ENCODE measurements at places on chromosomes 12 and 14.
A peak's percentile ranks its signal among the peaks of the same experiment; 100 is the strongest.

- DNase-seq, result no peak
These were observed 10.6 kb downstream of the PAPOLA start for GRCh38 chr14:96512602-96513397.

- no peak for DNase-seq
These were observed 30.6 kb upstream of the SDR39U1 start for GRCh38 chr14:24473211-24473610.

- no peak for DNase-seq
These were observed 19.2 kb upstream of the DYNC1H1 start for GRCh38 chr14:101945171-101945570.

DNA sequence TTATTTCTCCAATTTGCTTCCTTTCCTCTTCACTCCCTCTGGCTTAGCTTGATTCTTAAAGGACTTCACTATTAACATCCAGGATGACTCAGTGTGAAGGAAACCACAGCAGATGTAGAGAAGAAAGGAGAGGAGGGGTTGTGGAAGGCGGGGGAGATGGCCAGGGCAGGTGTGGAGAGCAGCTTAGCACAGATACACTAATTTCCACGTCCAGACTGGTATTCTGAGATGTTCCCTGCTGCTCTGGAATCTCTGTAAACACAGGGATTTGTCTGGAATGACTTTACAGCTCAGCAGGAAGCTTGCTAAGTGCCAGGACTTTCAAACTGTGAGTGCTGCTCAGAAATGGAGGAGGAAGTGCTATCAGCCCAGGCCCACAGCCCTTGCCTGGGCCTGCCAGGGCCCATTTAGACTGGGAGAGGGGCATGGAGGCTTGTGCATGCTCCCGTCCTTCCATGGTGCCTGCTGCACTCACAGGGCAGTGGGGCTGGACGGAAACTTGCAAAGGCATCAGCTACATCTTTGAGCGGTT lies 202.5 kb upstream of the DDHD1 start:
- DNase-seq, result no peak

DNA sequence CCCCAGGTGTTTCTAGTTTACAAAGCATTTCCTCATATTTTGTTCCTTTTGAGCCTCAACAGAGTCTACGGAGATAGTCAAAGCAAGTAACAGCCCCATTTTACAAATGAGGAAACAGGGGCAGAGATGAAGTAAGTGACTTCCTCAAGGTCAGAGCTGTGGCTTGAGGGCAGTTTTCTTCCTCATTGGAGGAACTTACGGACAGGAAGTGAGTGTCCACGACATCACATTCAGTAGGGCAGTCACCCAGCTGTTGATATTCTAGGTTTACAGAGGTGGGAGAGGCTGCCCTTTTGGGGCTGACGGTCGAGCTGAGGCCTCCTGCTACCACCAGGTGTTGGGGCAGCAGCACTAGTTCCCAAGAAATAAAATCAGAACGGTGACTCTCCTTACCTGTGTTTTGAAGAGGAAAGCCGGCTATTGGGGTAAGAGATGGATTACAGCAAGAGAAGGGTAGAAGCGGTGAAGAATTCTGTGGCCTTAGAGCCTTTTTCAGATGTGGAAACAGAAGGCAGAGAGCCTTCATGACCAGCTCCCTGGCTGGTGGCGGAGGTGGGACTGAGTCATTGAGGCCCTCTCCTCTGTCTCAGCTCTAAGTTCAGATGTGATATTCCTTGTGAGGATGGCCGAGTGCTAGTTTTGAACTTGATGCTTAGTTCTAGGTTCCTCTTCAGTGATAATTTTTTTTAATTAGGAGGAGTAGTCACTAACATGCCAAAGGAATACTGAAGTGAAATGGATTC lies 41.7 kb downstream of the SUSD6 start:
- DNase-seq, result no peak

GRCh38 chr12:41881891-41882805 lies 262.5 kb downstream of the GXYLT1 start:
- no peak for DNase-seq

DNA sequence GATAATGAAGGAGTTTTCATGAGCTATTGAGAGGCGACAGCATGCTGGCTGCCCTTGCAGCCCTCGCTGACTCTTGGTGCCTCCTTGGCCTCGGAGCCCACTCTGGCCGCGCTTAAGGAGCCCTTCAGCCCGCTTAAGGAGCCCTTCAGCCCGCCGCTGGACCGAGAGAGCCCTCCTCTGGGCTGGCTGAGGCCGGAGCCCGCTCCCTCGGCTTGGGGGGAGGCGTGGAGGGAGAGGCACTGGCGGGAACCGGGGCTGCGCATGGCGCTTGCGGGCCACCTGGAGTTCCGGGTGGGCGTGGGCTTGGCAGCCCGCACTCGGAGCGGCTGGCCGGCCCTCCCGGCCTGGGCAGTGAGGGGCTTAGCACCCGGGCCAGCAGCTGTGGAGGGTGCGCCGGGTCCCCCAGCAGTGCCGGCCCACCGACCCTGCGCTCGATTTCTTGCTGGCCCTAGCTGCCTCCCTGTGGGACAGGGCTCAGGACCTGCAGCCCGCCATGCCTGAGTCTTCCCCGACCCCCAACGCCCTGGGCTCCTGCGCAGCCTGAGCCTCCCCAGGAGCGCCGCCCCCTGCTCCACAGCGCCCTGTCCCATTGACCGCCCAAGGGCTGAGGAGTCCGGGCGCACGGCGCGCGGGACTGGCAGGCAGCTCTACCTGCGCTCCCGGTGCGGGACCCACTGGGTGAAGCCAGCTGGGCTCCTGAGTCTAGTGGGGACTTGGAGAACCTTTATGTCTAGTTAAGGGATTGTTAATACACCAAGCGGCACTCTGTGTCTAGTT lies 20.1 kb upstream of the PAWR start:
- DNase-seq, result no peak

DNA sequence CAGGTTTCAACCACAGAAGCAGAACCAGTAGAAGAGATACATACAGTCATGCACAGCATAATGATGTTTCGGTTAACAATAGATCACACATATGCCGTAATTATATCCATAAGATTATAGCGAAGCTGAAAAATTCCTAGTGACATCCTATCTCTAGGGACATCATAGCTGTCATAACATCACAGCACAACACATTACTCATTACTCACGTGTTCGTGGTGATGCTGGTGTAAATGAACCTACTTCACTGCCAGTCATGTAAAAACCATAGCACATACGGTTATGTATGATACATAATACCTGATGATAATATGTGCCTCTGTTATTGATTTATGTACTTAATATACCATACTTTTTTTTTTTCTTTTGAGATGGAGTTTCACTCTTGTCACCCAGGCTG lies 44.7 kb downstream of the KLRG1 start:
- DNase-seq, result no peak

GRCh38 chr12:111451649-111452129 lies 46.0 kb downstream of the SH2B3 start:
- no peak for DNase-seq

DNA sequence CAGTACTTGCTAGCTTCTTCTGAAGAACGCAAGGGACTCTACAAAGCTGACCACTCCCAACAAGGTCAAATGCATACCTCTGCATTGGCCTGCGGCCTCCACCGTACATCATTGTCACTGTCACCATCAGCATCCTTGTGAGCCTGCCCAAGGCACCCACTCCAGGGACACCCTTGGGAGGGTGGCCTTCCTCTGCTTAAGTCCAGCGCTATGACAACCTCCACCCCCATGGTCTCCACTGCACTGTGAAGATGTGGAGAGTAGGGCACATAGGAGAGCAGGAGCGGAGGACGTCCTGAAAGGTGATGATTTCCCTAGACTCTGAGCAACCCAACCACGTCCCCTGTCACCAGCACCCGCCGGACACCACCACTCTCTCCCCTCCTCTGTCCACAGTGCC lies 252.8 kb downstream of the ALG10 start:
- DNase-seq, result no peak

- no peak for DNase-seq
These were observed 63.6 kb downstream of the TTLL5 start for GRCh38 chr14:75724414-75725204.

- DNase-seq, result no peak
These were observed 13.2 kb upstream of the LIMA1 start for GRCh38 chr12:50296554-50296953.

- DNase-seq, result no peak
These were observed 745 bp upstream of the ADCY4 start for GRCh38 chr14:24335461-24336171.

DNA sequence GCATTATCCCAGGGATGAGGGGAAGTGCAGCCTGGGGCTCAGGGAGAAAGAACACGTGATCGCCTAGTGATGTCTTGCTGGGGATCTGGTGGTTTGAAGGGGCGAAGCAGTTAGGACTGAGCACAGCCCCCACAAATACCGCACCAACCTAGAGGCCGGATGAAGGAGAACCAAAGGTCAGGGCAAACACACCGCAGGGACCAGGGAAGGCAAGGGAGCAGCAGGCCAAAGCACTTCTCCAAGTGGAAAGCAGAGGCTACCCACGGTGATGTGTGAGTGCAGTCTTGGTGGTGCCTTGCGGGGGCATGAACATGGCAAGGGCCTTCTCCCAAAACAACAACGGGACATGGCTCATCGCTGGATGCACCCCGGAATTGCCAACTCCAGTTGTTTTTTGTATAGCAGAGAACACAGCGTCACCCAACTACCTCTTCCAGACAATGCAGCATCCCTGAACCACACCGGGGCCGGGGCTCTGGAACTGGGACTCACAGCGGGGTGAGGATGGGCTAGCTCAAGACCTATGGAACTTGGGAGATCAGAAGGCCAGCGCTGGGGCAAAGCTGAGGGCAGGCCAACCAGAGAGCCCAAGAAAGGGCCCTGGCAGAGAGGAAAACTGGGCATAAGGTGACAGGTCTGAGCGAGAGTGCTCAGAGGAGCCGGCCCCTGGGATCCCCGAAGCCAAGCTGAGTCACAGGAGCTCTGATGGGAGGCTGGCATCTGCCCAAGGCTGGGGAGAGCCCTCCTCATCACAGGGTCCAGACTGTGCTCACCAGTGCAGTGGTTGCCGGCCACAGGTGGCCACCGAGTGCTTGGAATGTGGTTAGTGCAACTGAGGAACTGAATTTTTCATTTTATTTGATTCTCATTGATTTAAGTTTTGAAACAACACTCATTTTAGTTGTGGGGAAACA lies 11.1 kb downstream of the GALNT16 start:
- DNase-seq, result no peak

DNA sequence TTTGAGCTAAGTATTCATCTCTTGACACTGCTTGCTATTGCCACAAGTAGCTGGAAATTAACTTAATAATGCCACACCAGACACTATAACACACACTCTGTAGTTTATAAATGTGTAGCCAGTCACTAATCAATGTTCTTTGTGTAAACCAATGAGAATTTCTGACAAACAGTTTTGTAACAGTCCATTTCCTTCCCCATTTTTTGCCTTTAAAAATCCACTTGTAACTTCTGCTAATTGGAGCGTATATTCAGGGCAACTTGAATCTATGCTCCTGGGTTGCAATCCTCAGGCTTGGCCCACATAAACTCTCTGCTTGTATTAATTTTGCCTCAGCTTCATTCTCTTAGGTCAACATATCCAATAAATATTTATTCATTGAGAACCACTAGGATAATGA lies 125.0 kb upstream of the DHRS4 start:
- no peak for DNase-seq

DNA sequence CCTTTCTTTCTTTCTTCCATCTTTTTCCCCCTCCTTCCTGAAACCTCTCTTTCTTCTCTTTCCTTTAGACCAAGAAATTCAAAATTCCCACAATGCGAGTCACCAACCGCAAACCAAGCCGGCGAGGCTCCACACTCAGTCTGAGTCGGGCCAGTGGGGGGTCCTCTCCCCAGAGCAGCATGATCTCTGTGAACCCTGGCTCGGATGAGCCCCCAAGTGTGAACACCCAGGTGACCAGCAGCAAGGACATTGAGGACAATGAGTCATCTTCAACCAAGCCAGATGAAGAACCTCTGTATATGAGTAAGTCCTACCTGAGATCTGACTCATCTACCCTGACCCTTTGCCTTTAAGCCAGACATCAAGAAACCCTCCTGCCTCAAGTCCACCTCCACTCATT lies 88.6 kb upstream of the TMEM233 start:
- no peak for DNase-seq

GRCh38 chr12:27020761-27021160 lies 1.6 kb upstream of the MED21 start:
- DNase-seq, result no peak

GRCh38 chr12:76679778-76680177 lies 84.1 kb upstream of the ZDHHC17 start:
- DNase-seq, result no peak

- no peak for DNase-seq
These were observed 2.9 kb upstream of the GLT1D1 start for GRCh38 chr12:128850400-128850799.

- DNase-seq, result peak; percentile 47
These were observed 34.5 kb downstream of the SCARB1 start for GRCh38 chr12:124829008-124829707.

DNA sequence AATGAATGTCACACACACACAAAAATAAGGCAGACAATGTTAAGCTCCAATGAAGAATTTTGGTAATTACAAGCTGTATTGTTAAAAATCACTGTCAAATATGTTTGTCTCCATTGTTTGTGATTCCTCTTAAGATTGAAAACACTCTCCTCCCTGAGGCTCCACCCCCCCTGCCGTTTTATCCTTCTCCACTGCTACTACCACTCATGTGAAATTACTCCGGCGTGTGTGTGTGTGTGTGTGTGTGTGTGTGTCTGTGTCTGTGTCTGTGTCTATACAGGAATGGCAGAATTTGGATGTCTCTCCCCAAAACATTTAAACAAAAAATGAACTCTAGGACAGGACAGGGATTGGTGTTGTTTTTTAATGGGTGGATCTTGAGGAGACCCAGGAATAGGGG lies 365.1 kb upstream of the DIO2 start:
- no peak for DNase-seq

GRCh38 chr12:92278378-92278828 lies 132.8 kb upstream of the BTG1 start:
- no peak for DNase-seq

- no peak for DNase-seq
These were observed 16.2 kb upstream of the PLEKHG3 start for GRCh38 chr14:64688031-64688430.

DNA sequence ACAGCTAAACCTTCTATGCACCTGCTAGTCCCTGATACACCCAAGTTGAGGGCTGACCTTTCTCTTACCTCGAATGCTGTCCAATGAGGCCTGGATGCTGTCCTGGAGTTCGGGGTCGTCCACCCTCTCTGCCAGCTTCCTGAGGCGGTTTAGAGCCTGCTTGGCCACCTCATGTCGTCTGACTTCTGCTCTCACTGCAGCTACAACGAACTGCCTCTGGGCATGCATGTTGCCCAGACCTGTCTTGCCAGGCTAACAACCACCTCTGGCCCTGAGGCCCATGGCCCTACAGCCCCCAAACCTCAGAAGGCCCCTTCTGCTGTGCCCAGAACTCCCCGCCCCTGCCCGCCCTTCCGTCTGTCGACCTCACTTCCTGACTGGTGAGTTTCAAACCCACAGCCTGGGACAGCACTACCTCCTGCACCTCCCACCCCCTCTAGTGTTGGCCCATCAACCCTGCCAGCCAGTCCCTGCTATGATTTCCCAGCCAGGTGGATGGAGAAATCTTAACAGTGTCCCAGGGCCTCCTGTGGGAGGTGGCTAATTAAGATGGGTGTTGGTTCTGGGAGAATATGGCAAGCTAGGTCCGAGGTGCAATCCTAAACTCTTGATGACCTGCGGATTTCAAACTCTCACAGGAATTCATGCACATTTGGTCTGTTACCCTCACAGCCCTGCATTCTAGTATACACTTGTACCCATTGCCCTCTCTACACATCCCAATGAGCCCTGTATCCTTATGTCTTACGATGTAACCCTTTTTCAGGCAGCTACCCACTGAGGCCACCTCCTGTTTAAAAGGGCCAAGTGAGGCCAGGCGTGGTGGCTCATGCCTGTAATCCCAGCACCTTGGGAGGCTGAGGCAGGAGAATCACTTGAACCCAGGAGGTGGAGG lies 2.7 kb upstream of the TSPAN31 start:
- DNase-seq, result no peak

Data from caudate nucleus (tissue), 63 donors.